NCI-H1092 treated with DMSO at 0.1 percent for 48 hours (cell line): ENCODE measurements at places on chromosomes 7 and 10.

- peak; percentile 20 for DNase-seq
Measured at GRCh38 chr7:94941844-94942632, 34.6 kb downstream of the PPP1R9A start.

- DNase-seq, result peak; percentile 19
Measured at GRCh38 chr7:108253275-108254044, 123.3 kb upstream of the LAMB4 start.

DNA sequence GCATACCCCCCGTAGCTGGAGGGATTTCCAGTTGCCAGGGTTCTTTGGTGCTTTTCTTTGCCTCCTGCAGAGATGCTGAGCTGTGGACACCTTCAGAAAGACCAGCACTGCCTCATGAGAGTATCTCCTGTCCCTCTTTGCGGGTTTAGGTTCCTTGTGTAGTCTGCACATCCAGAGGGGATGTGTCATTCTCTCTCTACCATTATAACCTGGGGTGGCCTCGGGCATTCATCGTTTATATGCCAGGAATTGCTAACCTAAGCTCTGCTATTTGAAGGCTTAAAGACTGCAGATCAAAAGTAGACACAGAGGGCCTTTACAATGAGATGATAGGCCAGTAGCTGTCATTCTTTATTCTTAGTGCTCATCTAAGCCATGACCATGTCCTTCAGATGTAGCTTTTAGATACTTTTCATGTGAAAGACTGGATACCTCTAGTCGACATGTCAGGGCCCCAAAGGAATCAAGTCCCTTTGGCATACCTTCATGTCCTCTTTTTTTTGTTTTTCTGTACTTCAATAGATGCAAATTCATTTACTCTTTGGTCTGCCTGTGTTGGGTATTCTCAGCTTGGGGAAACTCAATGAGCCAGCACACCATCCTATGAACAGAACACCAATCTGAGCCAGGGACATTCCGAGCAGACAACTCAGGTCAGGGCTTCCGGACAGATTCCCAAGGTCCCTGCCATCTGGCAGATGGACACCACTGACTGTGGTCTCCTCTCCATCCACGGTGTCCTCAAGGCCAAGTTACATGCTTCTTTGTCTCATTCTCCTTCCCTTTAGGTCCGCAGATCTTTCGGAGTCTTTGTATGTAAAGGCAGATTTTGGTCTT, 129.3 kb downstream of the NRF1 start:
- no peak for DNase-seq

- no peak for DNase-seq
Measured at GRCh38 chr7:2405601-2406345, 2.4 kb downstream of the CHST12 start.

DNA sequence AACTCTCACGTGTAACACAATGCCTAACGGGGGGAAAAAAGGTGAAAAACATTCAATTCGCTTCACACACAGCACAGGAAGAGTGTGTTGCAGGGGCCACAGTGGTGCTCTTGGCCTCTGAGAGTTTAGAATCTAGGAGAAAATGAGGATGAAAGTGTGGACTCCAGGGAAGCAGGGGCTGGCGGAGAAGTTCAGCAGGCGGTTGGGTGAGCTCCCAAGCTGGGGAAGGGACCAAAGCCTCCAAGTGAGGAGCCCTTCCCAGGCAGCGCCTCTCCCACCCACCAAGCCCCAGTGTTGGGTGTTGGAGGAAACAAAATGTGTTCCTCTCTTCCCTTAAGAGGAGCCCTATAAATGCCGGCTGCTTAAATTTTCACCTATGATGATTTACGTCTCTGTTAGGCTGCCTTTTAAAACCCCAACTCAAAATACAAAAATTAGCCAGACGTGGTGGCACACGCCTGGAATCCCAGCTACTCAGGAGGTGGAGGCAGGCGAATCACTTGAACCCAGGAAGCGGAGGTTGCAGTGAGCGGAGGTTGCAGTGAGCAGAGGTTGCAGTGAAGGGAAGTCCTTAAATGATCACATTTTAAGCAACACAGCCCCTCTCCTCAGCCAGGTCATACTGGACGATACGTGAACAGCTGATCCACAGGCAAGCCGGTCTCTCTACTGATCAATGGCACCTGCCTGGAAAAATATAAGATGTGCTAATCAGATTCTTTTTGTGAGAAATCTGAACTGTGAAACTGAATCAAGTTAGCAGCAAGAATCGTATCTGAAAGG, 735.2 kb downstream of the PARD3 start:
- no peak for DNase-seq

DNA sequence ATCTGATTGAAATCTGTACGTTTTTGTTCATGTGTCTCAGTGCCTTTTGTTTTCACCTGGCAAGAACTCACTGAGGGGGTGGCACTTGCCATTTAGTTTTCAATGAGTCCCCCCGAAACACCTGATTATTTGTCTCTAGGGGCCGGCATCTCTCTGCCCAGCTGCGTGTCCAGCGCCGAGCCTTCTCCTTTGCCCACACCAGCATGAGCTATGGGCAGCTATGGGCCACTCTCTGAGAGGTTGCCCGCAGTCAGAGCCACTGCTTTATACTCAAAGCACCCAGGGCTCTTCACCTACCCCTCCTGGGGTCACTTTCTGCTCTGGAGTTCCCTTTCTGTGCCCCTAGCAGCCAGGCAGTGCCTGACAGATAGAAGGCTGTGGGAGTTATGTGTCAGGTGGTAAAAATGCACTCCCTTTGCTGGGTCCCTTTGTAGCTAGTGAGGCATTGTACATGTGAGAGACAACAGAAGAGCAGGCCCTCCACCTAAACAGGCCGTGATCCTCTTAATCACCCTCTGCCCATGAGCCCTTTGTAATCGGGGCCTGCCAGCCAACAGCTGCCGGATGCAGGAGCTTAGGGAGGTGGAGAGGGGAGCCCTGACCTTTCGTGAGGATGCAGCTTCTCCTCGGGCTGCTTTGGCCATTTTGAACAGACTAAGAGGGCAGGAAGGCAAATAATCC, 133.1 kb upstream of the NPS start:
- peak; percentile 18 for DNase-seq

DNA sequence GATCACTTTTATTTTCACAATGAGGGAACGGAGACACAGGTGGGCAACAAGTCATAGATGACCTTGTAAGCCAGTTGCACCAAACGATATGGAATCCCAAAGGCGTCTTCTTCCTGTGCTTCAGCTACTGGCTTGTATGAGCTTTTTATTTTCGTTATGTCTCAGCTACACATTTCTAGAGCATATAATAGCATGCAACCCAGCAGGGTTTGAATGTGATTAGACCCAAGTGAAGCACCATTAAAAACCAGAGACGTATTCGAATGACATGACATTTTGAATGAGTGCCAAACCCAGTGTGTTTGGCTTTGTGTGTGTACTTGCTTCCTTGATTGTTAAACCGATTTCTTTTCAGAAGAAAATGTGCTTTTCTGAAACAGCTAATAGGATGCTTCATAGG, 963.2 kb upstream of the CELF2 start:
- DNase-seq, result no peak

- DNase-seq, result no peak
Measured at GRCh38 chr7:16063221-16063620, 358.1 kb downstream of the CRPPA start.

DNA sequence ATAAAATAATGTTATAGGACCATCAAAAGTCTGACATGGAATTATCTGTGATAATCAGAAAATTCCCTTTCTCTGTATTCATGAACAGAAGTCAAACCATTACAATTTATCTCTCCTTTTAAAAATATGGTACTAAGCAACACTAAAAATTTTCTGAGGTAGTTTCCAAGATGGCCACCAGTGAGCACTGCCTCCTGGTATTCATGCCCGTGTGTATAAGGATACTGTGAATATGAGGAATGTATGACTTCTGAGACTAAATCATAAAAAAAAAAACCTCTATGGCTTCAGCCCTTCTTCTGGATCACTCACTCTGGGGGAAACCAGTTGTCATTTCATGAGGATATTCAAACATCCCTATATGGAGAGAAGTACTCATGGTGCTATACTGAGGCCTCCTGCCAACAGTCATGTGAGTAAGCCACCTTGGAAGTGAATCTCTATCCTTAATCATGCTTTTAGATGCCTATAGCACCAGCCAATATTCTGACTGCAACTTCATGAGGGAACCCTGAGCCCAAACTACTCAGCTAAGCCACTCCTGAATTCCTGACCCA, 41.1 kb downstream of the SIRT1 start:
- no peak for DNase-seq

GRCh38 chr7:131692131-131692960, 135.9 kb upstream of the PODXL start:
- peak; percentile 70 for DNase-seq
